ENCODE measurements at places on chromosomes 1 and 21.
A peak's percentile ranks its signal among the peaks of the same experiment; 100 is the strongest.

GRCh38 chr1:203645996-203646395 is 19.4 kb downstream of the ATP2B4 start:
- DNase-seq = no peak

DNA sequence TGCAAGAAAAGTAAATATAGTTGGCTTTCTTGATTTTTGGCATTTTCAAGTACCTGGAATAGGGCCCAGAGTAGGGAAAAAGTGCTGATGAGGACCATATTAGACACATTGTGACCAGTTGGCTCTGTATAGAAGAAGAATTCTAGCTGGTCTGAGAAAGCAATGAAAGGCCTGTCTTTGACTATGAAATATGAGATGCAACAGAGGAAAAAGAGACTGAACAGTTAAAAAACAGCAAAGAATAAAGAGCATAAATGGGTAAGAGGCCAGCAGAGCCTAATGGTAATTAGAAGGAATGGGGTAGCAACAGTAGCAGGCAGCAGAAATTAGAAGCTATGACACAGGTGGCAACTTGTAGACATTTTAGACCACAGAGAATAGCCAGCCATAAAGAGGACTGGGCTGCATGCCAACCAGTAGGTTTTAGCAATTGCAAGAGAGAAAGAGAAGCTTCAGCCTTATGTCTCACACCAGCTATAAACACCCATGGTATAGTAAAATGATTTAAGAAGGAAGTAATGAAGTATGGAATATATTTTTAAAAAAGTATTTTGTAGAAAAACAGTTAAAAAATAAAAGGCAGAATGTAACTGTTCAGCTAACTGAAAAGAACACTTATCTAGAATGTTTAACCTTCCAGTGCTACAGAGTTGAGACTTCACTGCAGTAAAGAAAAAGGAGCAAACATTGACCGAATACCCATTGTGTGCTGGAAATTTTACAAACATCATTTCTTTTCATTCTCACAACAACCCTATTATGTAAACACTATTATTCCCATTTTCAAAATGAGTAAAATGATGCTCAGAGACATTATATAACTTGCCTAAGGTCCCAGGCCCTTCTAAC is 114.1 kb downstream of the LHX4 start:
- peak; percentile 24 for DNase-seq

DNA sequence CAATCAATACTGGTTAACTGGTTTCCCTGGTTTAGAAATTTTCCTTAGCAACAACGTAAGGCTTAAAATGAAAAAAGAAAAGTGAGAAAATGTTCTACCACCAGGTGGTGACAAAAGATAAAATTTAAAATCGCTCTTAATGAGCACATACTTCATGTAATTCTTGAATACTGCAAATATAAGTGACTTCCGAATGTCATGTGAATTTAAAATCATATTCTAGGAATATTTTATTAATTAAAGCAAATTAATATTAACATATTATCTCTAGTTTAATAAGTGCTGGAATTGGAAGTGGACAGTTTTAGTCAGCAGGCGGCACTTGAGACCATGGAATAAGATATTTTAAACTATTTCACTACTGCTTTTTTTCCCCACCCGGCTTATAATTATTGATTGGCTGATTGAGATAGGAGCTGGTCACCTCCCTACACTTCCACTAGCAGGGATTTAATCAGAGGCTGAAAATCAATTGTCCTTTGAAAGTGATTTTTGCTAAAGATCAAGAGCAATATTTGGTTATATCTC is 5.0 kb upstream of the ADAMTS1 start:
- DNase-seq = no peak

DNA sequence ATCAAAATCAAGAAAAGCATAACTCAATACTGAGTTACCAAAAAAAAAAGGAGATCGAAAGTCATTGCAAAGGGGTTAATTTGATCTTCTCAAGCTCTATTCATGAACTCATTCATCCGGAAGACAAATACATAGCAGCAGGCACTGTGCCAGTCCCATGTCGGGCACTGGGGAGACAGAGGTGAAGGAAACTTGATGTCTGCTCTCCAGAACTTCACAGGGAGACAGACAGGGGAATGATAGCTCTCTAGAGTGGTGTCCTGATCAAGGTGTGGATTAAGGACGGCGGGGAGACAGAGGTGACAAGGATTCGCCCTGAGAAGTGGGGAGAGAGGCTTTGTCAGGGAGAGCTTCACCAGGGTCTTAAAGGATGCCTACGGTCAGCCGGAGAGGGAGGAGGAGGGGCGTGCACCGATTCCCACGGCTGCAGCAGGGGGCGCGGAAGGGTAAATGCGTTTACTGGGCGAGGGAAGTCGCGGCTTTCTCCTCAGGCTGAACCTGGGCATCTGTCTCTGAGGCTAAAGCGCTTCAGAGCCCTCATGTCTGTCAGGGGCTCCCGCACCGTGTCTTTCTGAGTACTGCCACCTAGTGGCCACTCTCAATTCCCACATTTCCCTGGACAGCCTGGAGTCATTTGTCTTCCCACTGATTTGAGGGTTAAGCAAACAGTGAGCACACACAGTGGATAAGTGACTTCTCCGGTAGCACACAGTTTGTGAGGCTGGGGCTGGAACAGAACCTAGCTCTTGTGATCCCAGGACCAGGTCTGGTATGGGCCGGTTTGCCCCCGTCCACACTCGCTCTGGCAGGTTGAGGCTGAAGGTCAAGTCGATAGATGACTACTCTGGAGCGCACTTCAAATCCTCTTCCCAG is 152.8 kb downstream of the TENT5C start:
- peak; percentile 49 for DNase-seq

DNA sequence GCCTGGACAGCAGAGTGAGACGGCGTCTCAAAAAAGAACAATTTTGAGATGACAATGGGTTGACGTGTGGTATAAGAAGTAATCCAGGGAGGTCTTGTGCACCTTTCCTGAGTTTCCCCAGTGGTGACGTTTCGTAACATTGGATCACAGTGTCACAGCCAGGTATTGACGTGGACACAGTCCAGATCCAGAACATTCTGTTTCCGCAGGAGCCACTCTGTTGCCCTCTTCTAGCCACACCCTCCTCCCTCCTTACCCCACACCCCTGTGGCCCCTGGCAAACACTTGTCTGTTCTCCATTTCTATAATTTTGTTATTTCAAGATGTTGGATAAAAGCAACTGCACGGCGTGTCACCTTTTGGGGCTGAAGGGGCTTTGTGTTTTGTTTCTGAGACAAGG is 6.5 kb upstream of the TRAPPC10 start:
- DNase-seq = no peak

GRCh38 chr21:45443595-45444181 is 38.7 kb downstream of the COL18A1 start:
- DNase-seq = no peak

DNA sequence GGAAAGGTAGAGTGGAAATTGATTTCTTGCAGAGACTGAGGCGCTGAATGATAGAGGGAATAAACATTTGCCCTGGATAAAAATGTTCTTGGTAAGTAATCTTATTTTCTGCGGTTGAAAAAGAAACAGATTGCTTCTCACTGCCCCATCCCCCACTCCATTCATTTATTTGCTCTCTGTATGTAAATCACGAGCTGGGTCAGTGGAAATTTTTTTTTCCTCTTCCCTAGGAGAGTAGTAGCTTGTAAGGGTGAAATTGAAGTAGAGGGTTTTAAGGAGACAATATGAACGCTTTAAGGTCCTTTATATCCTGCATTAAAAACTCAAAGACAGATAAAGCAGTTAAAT is 1.4 kb upstream of the BRINP3 start:
- DNase-seq = no peak

GRCh38 chr1:75330624-75331023 is 196.4 kb downstream of the LHX8 start:
- no peak for DNase-seq

DNA sequence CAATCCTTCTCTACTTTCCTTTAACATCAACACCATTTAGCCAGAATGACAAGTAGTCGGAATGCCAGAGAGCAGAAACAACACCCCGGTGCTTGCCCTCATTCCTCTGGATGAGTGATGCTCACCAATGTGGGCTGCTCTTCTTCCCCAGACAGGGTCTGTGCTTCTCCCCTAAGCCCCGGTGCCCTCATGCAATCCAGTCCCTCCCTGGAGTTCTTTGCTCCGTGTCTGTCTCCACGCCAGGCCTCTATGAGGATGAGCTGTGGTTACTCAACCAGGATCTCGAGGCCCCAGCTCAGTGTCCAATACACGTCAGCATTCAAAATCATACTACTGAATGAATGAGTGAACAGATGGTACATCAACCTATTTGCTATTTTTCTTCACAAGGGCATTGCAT is 29.7 kb upstream of the PDE9A start:
- no peak for DNase-seq

GRCh38 chr1:62355095-62355494 is 35.9 kb upstream of the KANK4 start:
- DNase-seq = no peak

Measured in skeletal muscle cell (primary cell).